Choroid plexus epithelial cell (primary cell): ENCODE measurements at places on chromosomes 2 and 18.

DNA sequence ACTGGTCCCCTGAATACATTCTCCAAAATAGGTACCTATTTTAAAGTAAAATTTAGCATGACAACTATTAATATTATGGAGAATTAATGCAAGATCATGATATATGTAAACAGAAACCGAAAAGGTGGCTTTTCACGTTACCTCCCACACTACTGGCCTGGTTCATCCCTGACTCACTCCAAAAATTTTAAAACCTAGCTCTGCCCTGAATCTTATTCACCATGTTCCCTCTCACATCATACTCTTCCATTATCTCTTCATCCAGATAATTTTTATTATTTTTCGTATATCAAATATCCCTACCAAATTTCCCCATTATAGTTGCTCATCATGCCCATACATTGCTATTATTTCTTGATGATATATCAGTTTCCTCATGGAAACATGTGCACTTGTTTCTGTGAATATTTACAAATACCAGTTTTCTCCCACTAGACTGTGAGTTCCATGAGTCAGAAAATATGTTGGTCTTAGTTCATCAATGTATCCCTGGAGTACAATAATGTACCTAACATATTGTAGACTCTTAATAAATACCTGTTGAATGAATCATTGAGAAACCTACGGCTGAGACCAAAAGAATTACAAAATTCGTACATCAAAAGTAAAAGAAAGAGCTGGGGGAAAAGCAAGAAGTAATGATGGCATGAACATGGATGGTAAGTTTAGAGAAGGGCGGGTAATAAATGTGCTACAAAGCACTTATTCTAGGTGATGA is 360.1 kb upstream of the CHAC2 start:
- DNase-seq, result peak; percentile 1

DNA sequence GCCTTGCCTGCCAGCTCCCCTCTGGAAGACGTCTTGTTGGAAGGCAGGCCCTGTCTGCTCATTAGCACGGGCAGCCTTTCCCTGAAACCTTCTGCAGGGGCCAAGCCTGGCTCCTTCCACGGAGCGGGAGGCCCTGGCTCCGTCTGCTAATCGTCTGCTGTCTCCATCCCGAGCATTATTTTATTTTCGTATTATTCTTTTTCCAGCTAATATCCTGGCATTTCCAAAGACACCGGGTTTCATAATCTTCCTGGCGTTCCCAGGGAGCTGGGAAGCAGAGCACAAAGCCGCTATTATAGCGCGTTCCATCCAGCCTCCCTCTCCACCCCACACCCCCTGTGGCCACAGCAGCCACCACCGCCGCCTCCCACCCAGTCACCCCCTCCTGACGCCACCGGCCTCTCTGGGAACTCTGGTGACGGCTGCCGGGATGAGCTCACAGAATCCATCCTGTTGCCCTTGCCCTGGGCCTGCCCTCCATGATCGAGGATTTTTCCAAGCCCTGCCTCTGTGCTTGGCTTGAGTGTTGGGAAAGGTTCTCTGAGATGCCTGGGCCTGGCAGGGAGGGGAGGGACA is 125.5 kb downstream of the DYSF start:
- peak; percentile 15 for DNase-seq

DNA sequence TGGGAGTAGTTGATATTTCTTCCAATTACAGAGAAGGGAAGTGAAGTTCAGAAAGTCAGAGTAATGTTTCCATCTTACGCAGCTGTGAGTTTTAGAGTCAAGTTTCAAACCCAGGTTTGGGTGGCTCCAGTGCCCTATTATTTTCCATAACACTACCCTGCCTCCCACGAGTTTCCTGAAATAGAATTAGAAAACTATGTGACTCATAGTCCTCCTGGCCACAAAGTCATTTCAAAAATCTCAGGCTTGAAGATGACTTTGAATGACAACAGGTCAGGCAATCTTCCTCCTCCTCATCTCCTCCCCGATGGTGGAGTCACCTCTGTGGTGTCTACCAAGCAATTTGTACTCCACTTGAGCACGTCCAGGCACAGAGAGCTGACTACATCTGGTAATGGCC is 212.3 kb upstream of the TRIB2 start:
- peak; percentile 62 for DNase-seq

DNA sequence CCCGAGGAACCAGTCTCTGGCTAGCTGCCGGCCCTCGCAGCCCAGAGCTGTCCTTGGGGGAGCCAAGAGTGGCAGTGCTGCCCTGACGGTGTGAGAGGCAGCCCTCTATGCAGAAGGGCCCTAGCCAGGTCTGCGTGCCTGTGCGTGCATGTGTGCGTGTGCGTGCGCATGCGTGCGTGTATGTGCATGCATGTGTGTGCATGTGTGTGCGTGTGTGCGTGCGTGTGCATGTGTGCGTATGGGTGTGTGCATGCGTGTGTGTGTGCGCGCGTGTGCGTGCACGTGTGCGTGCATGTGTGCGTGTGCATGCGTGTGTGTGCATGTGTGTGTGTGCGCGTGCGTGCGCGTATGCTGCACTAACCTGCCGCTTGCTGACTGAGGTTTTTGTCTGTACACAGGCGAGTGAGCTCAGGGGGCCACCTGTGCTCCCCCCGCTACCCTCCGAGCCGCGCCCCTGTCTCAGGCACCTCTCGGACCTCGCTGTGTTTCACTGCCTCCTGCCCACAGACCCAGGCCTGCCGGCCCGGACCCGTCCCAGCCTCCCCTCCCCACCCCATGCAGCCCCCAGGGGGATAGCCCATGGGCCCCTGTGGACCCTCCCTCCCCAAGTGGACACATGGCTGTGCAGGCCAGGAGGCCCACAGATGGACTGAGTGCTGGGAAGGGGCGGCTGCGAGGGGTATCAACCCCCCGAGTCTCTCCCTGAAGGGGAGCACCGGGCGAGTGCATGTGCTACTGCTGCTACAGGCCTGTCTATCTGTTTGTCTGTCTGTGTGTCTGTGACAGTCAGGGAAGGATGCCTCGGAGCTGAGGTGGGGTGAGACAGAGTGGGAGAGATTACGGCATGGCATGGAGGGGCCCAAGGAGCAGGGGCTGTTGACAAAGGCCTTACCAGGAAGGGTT is 31.3 kb downstream of the SPEG start:
- DNase-seq, result no peak
